ENCODE measurements at places on chromosomes 7 and 10.

- DNase-seq, result no peak
These were observed 568.0 kb downstream of the POM121L12 start for GRCh38 chr7:53603461-53603860.

DNA sequence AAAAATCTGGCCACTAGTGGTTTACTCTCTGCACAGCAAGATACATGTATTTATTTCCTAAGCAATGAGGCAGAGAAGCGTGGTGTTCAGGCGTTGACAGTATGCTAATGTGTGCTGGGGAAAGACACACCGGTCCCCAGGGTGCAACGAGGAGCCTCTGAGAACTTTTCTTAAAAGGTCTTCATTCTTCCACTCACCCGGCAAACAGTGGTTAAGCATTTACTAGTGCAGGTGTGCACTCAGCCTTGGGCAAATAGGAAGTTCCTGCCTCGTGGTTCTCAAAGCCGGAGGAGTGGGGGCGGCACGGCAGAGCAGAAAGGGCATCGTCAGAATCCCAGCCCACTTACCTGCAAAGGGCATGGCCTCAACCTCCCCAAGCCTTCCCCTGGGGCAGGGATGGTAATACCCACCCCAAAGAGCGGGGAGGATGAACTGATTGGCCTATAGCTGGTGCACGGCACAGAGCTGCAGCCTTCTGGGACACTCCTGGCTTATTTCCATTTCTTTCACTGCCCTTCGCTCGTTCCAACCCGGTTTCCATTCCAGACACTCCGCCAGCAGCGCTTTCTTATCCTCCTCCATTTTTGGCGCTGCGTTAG lies 184.3 kb upstream of the CTBP2 start:
- DNase-seq, result no peak

GRCh38 chr7:36570528-36571189 lies 153.6 kb downstream of the AOAH start:
- DNase-seq, result no peak

- DNase-seq, result peak; percentile 87
These were observed 39.3 kb downstream of the CUX1 start for GRCh38 chr7:101856473-101857357.

- no peak for DNase-seq
These were observed 245.2 kb downstream of the TNS3 start for GRCh38 chr7:47336472-47337425.

GRCh38 chr7:47350425-47350824 lies 231.5 kb downstream of the TNS3 start:
- peak; percentile 56 for DNase-seq

GRCh38 chr10:3201796-3202195 lies 29.2 kb upstream of the PITRM1 start:
- no peak for DNase-seq

GRCh38 chr7:94274828-94275227 lies 119.9 kb upstream of the COL1A2 start:
- no peak for DNase-seq

Data from sciatic nerve (tissue), 2 donors.